Eye (tissue), 1 donor: ENCODE measurements at places on chromosomes 16 and 17.

DNA sequence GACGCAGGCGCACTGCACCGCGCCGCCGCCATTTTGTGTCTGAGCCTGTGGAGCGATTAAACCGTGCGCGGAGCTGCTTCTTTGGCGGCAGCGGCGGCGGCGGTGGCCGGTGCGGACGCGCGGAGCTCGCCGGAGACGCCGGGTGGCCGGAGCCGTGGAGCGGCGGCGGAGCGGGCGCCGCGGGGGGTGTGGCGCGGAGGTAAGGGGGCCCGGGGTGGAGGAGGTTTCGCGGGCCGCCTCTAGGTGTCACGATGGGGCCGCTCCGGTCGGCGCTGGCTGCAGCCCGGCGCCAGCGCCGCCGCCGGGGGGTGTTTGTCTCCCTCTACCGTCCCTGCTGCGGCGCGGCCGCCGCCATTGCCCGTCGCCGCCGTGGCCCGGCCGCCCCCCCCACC, at the start of gene CTCF:
Gene CTCF (plus strand): TSS at position 1 of the 392 bp plus-strand sequence. CDS start 48,307 bp downstream, outside the sequence.
- DNase-seq, result peak; percentile 90

- DNase-seq, result no peak
These were observed 26.5 kb downstream of the KANSL1 start for GRCh38 chr17:46166692-46167249.

DNA sequence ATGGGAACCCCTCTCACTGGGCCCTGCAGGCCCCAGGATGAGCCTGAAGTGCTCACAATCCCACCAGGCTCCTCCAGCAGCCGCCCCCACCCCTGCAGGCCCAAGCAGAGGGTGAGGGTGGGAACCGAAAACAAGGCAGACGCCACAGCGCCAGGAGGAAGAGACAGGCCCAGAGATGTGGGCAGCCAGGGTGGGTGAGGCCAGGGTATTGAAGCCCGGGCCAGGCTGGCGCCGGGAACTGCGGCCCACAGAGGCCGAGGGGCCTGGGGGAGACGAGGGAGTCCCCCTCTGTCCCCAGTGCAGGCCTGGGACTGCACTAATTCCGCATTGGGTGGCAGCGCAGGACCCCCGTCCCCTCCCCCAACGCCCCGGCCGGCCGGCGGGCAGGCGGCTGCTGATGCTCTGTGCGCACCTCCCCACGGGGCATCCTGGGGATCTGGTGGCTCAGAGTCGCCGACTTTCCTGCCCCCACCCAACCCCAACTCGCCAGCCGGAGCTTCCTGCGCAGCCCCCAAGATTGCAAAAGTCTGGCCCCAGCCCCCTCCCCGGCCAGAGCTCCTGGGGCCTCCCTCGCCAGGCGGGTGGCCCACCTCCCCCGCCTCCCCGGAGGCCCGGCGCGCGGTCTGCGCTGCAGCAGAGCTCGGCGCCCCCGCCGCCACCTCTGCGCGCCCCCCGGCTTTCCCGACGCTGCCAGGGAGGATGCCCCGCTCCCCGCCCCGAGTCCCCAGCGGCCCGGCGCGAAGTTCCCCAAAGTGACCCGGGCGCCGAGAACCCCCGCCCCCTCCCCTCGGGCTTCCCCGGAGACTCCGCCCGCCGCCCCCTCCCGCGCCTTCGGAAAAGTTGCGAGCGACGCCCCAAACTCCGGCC, 107.8 kb downstream of the ENGASE start:
- DNase-seq, result no peak

GRCh38 chr16:491220-491919, 36.1 kb upstream of the CAPN15 start:
- peak; percentile 25 for DNase-seq

GRCh38 chr16:67280090-67281015, 1.0 kb downstream of the PLEKHG4 start:
- no peak for DNase-seq

GRCh38 chr16:67242138-67242730, 5.0 kb downstream of the FHOD1 start:
- no peak for DNase-seq

GRCh38 chr17:35889241-35889640, 9.1 kb upstream of the CCL5 start:
- DNase-seq, result no peak

GRCh38 chr16:3995001-3995400, 114.5 kb upstream of the CREBBP start:
- DNase-seq, result no peak

DNA sequence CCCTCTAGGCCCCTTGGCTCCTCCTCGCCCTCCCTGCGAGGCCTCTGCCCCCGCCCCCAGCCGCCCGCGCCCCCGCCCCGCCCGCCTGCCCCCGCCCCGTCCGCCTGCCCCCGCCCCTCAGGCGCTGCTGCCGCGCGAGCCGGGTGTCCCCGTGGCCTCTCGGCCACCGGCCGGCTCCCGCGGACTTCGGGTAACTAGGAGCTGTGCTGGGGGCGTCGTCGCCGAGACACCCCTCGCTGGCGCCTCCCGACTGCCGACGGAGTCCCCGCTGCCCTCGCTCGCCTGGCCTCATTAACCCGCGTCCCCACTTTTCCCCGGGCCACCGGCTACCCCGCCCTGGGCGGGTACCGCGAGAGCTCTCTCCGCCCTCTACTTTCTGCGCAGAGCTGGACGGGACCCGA, at the start of gene TLCD1:
Gene TLCD1 (minus strand): TSS at position 8 of the 401 bp plus-strand sequence. CDS start 136 bp downstream, outside the sequence.
- DNase-seq, result no peak

DNA sequence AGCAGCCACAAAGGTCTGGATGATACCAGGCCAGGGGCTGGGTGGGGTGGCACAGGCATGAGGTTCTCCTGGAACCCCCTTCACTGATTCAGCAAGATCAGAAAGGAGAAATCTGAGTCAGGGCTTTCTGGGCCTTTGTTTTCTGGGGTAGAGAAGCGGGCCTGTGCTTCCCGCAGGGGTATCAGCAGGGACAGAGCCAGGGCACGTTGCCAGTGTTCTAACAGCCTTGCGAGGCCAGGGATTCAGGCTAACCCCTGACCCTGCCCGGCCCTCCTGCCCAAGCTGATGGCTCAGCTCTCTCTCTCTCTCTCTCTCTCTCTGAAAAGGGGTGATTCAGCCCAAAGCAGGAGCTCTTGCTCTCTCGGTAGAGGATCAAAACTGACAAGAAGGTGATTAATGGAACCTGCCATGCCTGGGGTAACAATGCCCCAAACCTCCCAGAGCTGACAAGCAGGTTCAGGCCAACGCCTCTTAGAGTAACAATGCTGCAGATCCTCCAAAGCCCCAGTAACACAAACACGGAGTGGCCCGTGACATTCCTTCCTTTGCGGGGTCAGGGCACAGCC, 2.0 kb upstream of the KRT13 start:
- DNase-seq, result no peak

GRCh38 chr17:81135505-81136278, 29.6 kb upstream of the PVALEF start:
- no peak for DNase-seq

DNA sequence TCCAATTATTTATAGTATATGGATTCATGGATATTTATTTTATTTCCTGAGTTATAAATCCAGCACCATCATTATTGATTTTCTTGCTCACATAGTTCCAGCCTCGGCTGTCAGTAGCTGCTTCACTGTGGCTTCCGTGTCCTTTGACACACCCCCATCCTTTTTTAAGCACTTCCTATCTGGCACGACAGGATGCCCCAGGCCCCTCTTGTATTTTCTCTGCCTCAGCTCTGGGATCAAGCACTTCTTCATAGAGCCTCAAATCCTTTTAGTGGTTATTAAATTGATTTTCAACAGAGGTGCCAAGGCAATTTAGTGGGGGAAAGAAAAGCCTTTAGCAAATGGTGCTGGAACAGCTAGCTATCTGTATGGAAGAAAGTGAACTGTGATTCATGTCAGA, 59.8 kb downstream of the GAN start:
- DNase-seq, result peak; percentile 9

GRCh38 chr16:66412182-66412581, 14.9 kb upstream of the BEAN1 start:
- DNase-seq, result no peak

DNA sequence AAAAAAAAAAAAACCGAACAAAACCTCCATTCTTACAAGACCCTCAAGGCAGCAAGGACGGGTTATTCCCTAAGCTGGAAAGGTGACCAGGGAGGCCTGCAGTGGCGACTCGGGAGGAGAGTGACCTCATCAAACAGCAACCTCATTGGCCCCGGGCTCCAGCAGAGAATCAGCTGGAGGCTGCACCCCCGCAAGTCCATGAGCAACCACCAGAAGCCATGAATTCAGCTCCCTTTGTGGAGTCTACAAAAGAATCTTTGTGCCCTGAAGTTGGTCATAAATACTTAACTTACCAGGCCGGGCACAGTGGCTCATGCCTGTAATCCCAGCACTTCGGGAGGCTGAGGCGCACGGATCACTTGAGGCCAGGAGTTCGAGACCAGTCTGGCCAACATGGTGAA, 80.9 kb upstream of the CREBBP start:
- DNase-seq, result no peak
